MG63 (cell line): ENCODE measurements at places on chromosomes 4 and X. TPM values are rescaled to one million over a fixed set of nuclear protein-coding genes. Genes with fewer than 3 reads are reported as not detected.

DNA sequence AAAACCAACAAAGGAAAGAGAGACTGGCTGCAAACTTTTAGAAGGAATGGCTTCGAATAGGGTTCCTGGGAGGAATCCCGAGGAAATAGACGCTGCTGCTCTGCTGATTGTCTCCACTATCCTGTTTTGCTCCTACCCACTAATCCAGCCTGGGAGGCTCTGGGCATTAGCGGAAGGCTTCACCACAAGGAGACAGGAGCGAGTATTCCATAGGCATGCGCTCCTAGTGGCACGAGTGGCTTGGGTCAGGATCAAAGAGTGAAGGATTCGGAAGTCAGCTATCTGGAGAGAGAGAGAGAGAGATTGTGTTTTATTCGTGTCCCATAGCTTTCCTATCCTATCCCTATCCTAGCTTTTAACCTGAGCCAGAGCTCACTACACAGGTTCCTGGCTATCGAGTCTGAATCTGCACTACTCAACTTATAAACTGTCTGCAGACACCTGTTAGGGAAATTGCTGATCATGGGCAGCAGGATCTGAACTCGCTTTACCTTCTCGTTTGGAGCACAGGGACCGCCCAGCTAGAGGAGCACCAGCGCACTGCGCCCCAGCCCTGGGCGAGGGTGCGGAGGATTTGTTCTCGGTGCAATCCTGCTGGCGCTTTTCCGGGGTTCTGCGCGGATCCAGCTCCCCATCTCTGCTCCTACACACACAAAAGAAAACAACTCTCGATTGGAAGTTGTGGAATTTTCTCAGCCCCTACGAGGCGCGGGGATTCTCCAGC, 740 bp upstream of the NPY2R start:
- peak; percentile 15 for DNase-seq

DNA sequence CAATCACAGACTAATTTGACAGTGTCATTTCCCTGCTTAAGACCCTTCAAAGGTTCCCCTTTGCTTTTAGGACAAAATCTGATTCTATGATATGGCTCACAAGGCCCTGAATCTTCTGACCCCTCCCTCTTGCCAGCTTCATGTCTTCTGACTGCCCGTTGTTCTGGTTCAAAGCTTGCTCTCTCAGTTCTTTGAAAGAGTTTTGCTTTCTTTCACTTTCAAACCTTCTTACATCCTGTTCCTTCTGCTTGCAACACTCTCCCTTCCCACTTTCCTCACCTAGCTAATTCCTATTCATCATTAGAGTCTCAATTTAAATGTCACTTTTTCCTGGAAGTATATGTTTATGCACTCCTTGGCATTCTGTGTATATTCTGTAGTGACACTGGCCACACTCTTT, 299.2 kb downstream of the IDS start:
- DNase-seq, result no peak

GRCh38 chr4:15003401-15003890, 1.2 kb downstream of the CPEB2 start:
- DNase-seq, result peak; percentile 26

DNA sequence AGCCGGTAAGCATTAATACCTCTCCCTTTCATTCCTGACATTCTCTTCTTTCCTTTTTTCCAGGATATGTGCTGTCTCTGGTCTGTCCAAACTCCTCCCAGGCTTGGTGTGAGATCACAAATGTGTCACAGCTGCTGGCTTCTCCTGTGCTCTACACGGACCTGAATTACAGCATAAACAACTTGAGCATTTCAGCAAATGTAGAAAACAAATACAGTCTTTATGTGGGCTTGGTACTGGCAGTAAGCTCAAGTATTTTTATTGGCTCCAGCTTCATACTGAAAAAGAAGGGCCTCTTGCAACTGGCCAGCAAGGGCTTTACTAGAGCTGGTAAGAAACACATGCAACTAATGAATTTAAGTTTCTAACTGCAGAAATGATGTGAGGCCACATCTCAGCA, 8.4 kb downstream of the NIPAL1 start:
- peak; percentile 10 for DNase-seq

- no peak for DNase-seq
Measured at GRCh38 chr4:89196056-89196674, 84.8 kb downstream of the TIGD2 start.

- no peak for DNase-seq
Measured at GRCh38 chr4:2138846-2139500, 79.8 kb downstream of the NAT8L start.

Gene ARX
- total RNA-seq, result not detected in 2 replicates

Gene CXorf51A
- total RNA-seq, result not detected in 2 replicates

Gene RTL9
- 0.30 and 0.72 TPM in 2 replicates for total RNA-seq

DNA sequence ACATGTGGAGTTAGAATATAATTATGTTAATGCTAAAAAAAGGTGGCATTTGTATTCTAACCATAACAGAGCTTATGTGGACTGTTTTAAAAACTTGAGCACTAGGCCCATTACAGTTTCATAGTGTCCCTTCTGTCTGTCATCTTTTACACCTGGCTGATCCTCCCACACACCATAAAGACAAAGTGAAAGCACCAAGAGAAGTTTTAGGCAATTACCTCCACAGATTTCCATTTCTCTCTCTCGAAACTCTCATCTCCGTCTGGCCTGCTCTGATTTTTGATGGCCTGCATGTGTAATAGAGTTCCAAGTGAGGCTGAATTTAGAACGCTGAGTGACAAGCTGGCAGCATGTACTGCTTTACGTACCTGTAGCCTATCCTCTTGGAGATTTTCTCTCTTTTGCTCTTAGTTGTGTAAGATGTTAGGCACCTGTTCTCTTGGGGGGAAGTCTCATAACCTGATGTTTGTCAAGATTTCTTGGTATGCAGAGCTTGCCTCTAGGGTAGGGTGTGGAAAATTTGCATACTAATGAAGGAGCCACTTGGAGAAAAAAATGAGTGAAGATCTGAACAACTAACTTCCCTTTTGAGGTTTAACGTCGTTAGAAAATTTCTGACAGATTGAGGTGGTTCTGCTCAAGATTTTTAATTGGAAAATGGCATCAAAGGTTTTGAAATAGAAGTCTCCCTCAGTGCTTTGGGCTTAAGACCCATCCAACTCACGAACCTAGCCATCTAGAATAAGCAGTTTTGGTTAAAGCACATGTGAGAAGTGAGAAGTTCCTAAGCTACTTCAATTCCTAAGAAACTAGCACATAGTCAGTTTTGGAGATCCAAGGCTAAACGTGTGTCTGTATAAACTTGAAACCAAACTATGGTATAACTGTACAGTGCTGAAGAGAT, 57.6 kb upstream of the RAP1GDS1 start:
- no peak for DNase-seq

Gene TMPRSS11F
- not detected in 2 replicates for total RNA-seq

DNA sequence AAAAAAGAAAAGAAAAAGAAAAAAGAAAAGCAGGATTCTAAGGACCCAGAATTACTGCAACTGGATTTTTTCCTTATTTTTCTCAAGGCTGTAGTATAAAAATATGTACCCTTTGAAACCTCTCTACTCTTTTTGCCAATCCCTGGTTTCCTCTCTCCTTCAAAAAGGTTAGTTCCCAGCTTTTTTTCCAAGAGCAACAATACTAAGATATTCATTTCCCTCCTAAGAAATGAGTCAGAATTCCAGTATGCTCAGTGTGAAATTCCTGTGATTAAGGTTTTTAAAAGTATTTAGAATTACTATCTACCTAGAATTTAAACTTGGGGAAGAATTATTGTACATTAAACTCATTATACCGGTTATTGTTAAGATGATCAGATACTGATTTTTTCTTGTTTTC, 22.0 kb downstream of the SMIM14 start:
- no peak for DNase-seq

- DNase-seq, result no peak
Measured at GRCh38 chr4:25783126-25783525, 79.7 kb downstream of the SEL1L3 start.

DNA sequence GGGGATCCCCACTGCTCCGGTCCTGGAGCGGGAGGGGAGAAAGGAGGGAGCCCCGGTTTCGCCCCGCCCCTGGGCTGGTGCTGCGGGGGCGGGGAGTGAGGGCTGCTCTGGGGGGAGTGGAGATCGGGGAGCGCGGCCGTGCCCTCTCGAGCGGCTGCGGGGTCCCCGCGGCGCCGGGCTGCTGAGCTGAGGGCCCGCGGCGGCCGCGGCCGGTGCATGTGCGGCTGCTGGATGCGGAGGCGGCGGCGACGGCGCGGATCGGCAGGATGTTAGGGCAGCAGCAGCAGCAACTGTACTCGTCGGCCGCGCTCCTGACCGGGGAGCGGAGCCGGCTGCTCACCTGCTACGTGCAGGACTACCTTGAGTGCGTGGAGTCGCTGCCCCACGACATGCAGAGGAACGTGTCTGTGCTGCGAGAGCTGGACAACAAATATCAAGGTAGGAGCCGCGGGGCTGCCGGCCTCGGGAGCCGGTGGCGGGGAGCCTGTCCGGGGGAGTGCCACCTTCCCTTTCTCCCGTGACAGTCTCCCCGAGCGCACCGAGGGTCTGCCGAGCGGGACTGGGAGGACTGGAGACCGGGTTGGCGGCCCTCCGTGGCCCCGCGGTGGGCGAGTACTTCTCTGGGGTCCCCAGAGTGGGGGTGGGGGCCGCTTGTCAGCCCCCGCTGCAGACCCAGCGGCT, at the start of gene ING2:
TSS of gene ING2 (plus strand) at position 129 of the 681 bp plus-strand sequence. CDS start at position 267, 138 bp downstream.
- no peak for DNase-seq

- DNase-seq, result no peak
Measured at GRCh38 chr4:22077571-22077970, 129.0 kb upstream of the KCNIP4 start.

- no peak for DNase-seq
Measured at GRCh38 chr4:11214281-11214680, 214.4 kb downstream of the HS3ST1 start.

Gene ITIH6
- not detected in 2 replicates for total RNA-seq
